Frontal cortex (tissue), 4 donors: ENCODE measurements at places on chromosomes 12 and 14.

DNA sequence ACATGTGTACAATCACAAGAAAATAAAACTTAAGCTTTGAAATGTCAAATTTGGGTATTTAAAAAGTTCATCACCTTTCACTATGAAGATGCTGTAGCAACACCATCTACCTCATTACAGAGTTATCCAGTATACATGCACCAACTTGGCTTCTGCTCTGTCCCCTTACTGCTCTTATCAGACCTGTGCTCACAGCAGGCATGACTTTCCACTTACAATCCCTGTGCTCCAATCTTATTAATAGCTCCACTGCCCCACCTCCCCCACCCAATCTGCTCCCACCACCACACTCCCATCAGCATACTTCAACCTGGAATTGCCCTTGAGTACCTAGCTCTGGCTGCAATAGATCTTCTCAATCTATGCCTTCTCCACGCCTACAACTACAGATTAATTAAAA, 13.3 kb downstream of the GALC start:
- DNase-seq = no peak

DNA sequence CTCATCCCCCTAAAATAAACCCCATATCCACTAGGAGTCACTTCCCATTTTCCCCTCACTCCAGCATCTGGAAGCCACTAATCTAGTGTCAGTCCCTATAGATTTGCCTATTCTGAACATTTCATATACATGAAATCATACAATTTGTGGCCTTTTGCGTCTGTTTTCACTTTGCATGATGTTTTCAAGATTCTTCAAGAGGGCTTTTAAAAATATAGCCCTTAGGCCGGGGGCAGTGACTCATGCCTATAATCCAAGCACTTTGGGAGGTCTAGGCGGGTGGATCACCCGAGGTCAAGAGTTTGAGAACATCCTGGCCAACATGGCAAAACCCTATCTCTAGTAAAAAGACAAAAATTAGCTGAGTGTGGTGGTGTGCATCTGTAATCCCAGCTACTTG, 104.7 kb downstream of the VEZT start:
- no peak for DNase-seq

- DNase-seq = no peak
These were observed 23.1 kb upstream of the HELB start for GRCh38 chr12:66279123-66279712.

DNA sequence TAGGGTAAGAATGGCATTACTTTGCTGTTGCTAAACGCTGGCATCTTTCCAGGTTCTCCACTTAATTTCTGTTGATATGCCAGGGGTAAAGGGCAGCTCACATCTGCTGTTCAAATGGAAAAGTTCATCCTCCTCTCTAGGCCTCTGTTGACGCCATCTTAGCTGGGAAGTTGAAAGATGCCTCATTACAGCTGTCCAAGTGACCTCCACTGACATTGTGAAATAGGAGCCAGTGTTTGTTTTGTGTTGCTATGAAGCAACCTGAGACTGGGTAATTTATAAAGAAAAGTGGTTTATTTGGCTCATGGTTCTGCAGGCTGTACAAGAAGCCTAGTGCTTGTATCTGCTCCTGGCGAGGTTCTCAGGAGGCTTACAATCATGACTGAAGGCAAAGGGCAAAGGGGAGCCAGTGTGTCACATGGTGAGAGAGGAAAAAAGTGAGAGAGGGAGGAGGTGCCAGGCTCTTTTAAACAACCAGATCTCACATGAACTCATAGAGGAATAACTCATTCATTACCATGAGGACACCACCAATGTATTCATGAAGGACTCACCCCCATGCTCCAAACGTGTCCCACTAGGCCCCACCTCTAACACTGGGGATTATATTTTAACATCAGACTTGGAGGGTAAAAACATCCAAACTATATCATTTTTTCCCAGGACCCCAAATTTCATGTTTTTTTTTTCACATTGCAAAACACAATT, 3.2 kb upstream of the ADAM21 start:
- no peak for DNase-seq

GRCh38 chr12:26275313-26276131, 80.1 kb downstream of the SSPN start:
- no peak for DNase-seq

GRCh38 chr14:35286707-35287106, 5.5 kb upstream of the PSMA6 start:
- no peak for DNase-seq

DNA sequence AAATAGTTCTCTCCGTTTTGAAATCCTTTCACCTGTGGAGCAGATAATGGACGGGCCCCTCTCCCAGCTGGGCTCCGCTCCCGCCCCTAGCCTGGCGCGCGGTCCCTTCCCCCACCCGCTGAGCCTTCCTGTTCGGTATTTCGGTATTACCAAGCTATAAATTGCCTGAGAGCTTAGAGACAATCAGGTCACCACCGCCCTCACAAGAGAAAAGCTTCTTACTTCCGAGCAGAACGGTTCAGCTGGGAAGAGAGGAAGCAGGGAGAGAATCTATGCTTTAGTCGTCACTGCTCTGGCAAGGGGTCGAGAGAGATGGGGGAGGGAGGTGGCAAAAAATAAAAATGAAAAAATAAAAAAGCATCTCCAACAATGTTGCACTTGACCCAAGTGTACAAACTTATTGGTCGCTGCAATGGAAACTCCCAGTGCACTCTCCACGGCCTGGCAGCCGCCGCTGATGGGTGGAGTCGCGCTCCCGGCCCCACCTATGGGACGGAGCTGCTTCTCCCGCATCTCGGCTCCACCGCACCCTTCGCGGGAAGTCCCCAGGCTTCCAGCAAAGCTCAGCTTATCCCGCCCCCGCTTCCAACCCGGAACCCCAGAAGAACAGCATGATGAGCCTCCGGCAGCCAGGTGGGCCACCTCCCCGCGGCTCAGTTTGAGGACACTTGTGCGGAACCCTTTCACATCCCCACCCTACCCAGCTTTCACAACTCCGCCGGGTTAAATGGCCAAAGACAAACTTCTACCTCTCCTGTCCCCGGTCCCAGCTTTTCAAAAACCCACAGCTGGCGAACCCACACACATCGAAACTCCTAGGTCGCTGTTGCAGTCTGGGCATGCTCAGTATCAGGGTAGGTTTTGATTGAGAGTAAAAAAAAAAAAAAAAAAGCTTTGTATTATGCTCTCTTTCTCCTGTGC, 832 bp upstream of the SYT1 start:
- DNase-seq = no peak

- DNase-seq = no peak
These were observed 130.8 kb downstream of the LLPH start for GRCh38 chr12:65999564-66000280.

GRCh38 chr12:64082866-64083268, 139.2 kb downstream of the KICS2 start:
- no peak for DNase-seq

DNA sequence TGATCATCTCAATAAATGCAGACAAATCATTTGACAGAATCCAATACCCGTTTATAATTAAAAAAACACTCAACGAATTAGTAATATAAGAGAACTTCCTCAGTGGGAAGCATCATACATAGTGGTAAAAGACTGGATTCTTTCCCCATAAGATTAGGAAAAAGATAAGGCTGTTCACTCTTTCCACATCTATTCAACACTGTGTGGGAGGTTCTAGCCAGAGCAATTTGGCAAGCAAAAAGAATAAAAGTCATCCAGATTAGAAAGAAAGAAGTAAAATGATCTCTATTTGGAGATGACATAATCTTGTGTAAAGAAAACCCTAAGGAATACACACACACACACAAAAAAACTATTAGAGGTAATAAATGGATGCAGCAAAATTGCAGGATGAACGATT, 38.4 kb downstream of the YEATS4 start:
- DNase-seq = no peak

- no peak for DNase-seq
These were observed 2.0 kb downstream of the PELI2 start for GRCh38 chr14:56120091-56120691.
